ENCODE measurements at places on chromosomes 5 and 9. TPM values are rescaled to one million over a fixed set of nuclear protein-coding genes. Genes with fewer than 3 reads are reported as not detected.

The S100Z gene
- polyA plus RNA-seq, result 0.69 TPM

The TAF11L6 gene
- not detected for polyA plus RNA-seq

The RFESD gene
- 4.0 TPM for polyA plus RNA-seq

The SLC44A1 gene
- polyA plus RNA-seq, result 17.4 TPM

The BAAT gene
- 0.15 TPM for polyA plus RNA-seq

The NTNG2 gene
- 0.54 TPM for polyA plus RNA-seq

The HEMGN gene
- polyA plus RNA-seq, result not detected

The CDO1 gene
- polyA plus RNA-seq, result 1.7 TPM

The EFNA5 gene
- polyA plus RNA-seq, result 5.9 TPM

The TYRP1 gene
- polyA plus RNA-seq, result 10.0 TPM

The ZNF354C gene
- 1.3 TPM for polyA plus RNA-seq

The FOXD4 gene
- polyA plus RNA-seq, result 0.43 TPM

The TIMD4 gene
- 2.3 TPM for polyA plus RNA-seq

DNA sequence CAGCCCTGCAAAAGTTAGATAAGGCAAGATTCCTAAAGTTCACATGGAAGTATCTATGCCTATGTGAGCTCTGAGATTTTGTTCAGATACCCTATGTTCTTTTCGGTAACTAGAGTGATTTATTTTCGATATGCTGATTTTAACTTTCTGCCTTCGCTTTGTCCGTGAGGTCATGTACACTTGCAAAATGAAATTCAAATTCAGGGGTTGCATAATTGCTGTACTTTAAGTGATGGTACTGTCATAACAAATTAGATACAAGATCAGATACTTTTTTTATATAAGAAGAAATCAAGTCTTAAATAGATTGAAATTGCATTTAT, 350 bp upstream of the ECPAS start:
- no peak for DNase-seq

DNA sequence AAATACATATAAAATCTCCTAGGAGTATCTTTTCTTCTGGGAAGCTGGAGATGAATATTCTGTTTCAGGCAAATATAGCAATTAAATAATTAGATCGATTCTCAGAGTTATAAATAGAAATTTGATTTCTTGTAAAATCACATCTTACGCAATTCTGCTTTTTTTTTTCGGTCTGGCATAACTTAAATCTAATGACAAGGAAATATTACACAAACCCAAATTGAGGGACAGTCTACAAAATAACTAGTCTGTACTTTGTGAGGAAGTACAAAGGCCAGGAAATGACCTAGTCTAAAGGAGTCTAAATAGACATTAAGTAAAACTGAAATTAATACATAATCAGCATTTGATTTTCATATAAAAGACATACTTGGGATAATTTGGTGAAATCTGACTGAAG, 133.3 kb downstream of the KIAA0825 start:
- no peak for DNase-seq

- no peak for DNase-seq
These were observed 291.2 kb downstream of the IRX1 start for GRCh38 chr5:3886524-3887451.

GRCh38 chr5:154737667-154738320, 17.4 kb upstream of the LARP1 start:
- DNase-seq, result no peak

- no peak for DNase-seq
These were observed 30.0 kb upstream of the IL6ST start for GRCh38 chr5:56024810-56025150.

DNA sequence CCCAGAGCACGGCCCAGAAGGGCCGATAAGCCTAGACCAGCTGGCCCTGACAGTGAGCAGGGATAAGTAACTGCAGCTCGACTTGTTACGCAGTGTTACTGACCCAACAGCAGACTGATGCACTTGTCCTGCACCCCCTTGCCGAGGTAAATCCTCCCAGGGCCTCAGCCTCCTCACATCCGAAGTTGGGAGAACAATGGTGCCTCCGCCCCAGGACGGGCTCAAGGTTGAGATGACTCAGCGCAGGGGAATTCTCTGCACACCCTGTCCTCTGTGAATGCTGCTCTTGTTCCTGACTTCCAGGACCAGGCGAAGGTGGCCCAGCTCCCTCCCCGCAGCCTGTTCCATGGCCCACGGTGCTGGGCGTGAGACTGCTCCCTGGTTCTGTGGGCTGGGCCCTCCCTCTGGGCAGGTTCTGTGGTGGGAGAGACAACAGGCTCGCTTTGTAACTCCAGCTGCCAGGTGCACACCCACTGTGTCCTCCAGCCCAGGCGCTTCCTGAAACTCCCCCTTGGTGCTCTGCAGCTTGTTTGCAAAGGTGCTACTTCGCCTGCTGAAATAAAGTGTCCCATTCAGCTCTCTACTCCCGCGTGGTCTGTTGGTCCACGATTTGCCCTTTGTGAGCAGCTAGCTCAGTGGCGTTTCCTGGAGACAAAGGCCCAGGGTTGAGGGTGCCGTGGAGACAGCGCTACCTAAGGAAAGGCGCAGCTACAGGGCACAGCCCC, 40.1 kb upstream of the SLC6A19 start:
- no peak for DNase-seq

- DNase-seq, result no peak
These were observed 60.2 kb downstream of the SMIM23 start for GRCh38 chr5:171845857-171846256.

DNA sequence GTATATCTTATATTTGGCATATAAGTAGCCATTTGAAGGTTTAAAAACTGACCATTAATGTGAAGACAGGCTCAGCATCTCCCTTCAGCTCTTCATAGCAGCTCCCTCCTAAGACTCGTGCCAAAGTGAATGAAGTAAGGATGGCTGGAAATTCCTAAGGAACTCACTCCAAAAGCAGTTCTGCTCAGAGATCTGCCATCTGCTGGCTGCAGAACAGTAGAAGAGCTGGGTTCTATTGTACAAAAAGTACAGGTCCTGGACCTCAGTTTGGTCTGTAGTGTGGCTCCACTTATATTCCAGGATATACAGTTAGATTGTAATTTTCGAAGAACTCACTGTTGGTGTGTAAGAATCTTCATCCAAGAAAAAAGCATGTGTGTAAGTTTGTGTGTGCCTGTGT, 104.9 kb upstream of the RUSC2 start:
- peak; percentile 31 for DNase-seq

DNA sequence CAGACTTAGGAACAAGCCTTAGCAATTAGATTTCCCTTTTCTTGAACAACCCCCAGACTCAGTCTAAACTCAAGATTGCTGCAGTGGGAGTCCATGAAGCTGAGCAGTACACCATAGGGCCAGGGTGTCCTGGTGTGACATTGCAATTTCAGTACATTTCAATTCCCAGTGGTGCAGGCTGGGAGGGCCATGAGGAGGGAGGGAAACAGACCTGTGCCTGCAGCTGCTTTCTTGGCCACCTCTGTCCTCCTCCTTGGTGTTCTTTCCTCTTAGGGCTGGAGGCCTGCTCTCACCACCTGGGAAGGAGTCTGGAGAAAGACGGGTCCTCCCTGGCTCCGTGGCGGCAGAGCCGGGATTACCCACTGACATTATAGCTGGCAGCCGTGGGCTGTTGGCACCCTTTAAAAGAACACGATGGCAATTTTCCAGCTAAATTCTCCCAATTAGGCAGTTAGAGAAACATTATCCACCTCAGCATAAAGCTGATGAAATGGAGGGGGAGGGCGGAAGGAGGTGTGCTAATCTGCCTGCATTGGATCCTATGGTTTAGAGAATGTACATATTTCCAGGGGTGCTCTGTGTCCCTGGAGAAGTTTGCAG, 186.4 kb downstream of the SLIT3 start:
- no peak for DNase-seq

DNA sequence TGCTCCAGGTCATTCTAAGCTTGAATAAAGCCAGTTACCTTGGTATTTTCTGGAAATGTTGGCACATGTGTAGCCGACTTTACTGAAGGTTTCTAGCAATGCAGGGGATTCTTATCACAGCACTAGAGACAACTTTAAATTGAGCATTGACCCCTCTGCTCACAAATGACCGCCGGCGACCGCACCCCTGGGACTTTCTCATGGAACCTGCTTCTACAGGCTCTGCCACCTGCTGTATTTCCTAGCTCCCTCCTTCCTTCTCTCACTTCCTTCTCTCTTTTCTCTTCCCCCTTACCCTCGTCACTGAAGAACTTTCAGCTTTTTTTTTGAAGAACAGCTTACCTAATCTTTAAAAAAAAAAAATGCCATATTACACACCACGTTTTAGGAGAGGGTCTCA, 30.9 kb upstream of the DAB2 start:
- no peak for DNase-seq

GRCh38 chr9:113456235-113456634, 7.3 kb upstream of the RGS3 start:
- no peak for DNase-seq

DNA sequence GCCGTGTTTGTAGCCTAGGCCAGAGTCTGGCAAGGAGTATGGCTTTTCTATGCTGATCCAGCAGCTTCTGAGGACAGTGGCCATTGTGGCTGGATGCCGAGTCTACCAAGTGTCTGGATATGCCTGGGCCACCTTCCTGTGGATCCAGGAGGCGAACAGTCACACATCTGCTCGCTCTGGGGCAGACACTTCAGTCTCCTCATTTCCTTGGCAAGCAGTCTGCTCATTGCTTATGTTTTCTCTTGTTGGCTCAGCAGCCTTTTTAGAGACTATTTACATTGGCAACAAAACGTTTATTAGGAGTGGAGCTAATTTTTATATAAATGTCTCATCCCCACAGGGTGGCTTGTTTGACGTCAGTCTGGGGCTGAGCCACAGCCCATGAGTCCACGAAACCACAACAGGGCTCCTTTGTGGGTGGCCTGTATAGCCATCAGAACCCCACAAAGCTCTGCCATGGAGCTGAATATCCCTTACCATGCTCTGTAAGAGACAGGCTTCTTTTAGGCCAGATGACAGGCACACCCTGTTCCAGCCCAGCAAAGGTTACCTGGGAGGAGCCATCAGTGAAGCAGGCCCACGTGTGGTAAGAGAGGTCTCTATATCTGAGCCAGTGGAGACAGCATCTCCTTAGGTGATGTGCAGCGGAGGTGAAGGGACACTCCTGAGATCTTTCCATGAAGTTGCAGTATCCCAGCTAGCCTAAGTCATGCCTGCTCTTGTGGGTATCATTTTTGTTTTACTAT, 221.7 kb downstream of the DIRAS2 start:
- DNase-seq, result no peak

GRCh38 chr5:111743512-111743911, 13.5 kb downstream of the NREP start:
- DNase-seq, result no peak

GRCh38 chr9:1366276-1366675, 316.1 kb downstream of the DMRT2 start:
- DNase-seq, result no peak

GRCh38 chr5:116838011-116838536, 263.5 kb upstream of the SEMA6A start:
- peak; percentile 16 for DNase-seq

GRCh38 chr9:77783518-77783917, 135.4 kb upstream of the GNA14 start:
- DNase-seq, result no peak

- no peak for DNase-seq
These were observed 2.4 kb upstream of the PSAT1 start for GRCh38 chr9:78294290-78295176.

- DNase-seq, result no peak
These were observed 807 bp upstream of the PLGRKT start for GRCh38 chr9:5438301-5439162.

DNA sequence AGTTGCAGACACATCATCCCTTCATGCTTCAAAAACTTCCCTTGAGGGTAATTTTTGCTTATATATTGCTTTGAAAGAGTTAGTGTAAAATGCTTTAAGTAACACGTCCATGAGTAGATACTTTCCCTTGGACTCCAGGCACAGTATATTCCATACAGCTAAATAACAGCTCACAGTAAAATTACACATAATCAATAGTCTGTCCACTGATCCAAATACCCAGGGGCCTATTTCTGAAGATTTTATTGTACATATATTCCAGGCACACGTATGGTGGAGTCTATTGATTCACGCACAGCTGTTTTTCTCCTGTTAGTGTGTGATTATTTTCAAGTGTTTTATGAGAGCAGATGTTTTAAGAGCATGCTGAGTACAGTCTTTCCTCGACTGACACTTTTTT, 223.7 kb upstream of the GRAMD2B start:
- no peak for DNase-seq

DNA sequence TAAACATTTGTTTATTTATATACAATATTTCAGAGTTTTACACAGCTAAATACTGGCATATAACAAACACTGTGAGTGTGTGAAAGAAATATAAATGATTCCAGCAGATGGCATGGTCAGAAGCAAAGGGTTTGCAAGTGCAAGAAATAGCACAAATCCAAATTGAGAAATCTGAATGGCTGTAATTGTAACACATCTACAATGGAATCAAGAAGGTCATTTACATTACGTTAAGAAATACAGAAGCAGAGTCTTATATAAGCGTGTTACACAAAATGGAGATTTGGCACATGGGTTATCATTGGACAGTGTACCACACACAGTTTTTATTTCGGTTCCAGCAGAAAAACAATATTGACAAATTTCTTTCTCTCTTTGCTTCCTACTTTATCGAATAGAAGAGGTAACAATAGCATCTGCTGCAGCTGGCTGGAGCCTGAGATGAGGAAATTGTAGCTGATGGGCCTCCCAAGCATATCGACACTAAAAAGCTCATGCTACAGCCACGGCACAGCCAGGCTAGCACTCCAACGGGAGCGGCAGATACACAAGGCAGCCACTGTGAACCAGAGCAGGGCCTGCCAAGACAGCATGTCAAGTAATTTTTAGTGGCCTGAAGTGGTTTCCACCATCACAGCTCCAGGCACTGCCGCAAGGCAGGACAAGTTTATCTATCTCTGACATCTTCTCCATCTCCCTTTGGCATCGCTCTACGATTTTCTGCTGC, 564.6 kb upstream of the DMAC1 start:
- no peak for DNase-seq

GRCh38 chr9:69474821-69475220, 149.8 kb downstream of the ENTREP1 start:
- no peak for DNase-seq

- DNase-seq, result no peak
These were observed 446.9 kb upstream of the GRIN3A start for GRCh38 chr9:102185371-102185770.

DNA sequence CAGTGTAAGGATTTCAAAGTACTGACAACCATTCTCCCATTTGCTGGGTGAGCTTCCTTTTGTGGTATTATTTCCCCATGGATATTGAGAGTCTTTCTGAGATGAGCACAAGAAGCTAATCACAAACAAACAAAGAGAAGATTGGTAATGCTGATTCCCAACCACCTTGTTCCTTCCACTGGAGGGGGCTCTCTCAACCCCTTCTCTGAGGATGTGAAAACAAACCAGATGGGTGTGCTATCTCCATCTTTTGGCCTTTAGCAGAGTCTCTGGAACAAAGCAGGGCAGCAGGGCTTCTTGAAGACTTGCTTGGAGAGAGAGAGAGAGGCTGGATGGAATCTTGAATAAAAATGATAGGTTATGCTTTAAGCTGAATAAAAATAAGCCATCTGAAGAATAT, 576.7 kb upstream of the ZNF462 start:
- peak; percentile 62 for DNase-seq
